ENCODE measurements at places on chromosomes 5 and 9.

DNA sequence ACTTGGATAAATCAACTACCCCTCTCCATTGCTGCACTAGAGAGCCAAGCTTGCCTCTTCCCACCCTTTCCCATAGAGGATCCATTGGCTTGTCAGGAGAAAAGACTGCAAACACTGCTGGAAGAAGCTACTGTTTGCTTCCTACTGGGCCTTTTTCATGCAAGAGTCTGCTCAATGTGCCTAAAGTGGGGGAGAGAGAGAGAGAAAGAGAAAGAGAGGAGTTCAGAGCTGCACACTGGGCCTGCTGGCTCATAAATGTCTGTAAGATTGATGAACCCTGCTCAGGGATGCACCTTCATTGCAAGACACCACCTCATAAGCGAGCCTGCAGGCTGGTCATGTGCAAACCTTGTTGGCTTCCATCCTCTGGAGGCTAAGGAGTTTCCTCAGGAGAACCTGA lies 269.4 kb downstream of the ZNF608 start:
- no peak for DNase-seq

- no peak for DNase-seq
Measured at GRCh38 chr5:88085462-88085861, 183.2 kb downstream of the TMEM161B start.

- DNase-seq, result no peak
Measured at GRCh38 chr5:81081461-81081835, 121.3 kb downstream of the RASGRF2 start.

GRCh38 chr5:149419859-149420544 lies 40.9 kb upstream of the IL17B start:
- no peak for DNase-seq

GRCh38 chr5:116557669-116558271 lies 16.9 kb downstream of the SEMA6A start:
- no peak for DNase-seq

DNA sequence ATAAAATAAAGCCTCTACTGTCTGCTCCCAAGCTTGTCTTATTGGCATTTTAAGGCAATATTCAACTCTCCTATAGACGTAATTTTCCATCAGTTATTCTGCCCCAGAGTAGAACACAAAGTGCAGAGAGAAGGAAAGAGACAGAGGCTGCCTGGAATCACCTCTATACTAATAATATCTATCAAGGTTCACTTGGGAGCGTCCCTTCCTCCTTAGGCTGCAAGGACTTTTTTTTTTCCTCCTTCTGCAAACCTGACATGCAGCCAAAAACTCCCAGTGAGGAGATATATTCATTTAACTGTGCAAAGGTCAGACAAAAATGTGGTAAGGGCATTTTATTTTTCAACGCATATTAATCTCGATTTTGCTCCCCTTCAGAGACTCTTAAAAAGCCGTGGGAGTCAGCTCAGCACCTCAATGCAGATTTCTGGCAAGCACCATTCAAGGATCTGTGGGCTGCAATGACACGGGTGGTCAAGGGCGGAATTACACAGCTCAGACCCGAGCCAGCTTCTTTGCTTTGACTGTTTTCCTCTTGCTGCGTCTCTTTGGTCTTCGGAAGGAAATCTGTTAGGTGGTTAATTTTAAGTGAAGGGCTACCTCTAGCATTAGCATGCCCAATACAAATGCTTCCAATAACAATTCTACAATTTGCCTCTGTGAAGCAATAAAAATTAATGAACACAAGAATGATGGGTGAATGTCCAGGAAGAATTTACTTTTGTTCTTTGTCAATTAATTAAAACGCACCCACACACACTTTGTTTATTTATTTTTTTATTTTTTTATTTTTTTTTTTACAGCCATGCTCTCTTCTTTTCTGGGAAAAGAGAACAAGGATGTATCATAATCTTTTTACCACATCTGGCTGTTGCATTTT lies 587.7 kb upstream of the GRAMD2B start:
- DNase-seq, result no peak

- no peak for DNase-seq
Measured at GRCh38 chr9:113708821-113709713, 167.0 kb upstream of the ZNF618 start.

DNA sequence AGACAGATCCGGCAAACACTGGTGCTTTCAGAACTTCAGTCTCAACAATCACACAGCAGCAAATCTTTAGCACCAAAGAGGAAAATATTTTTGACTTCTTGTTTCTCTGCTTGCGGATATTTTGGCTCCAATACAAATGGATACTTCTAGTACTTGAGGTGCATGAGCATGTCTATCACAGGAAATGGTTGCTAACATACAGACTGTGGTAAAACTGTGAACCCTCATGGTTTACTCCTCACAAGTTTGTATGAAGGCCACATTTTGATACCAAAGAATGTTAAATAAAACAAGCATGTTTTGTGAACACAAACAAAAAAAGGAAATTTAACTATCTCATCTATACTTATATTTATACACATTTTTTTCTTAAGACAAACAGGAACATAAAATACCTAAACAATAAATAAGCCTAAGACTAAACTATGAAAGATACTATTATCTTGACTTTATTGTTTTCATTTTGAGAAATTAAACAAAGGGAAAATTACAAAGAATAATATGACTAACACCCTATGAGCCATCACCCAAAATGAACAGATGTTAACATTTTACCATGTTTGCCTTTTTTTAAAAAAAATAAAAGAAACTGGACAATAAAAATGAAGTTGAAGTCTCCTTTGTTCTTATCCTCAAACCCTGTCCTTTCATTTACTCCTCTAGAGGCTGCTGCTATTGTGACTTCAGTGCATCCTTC lies 135.0 kb upstream of the LHFPL2 start:
- DNase-seq, result no peak

DNA sequence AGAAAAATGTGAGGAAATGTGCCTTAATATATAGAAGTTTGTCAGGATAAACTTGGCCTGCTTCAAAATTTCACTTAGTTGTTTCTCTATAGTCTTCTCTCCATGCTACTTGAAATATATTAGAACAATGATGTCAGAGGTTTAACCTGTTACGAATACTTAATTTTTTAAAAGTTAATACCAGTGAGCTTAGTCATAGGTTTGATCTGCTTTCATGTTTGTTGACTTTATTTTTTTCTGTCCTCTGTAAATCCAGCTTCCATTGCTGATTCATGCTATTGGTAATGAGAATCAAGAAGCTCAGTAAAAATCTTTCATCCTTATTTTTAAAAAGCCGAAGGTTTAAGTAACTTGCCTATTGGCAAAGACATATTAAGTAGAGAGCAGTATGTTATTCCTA lies 27.9 kb downstream of the BDP1 start:
- no peak for DNase-seq

DNA sequence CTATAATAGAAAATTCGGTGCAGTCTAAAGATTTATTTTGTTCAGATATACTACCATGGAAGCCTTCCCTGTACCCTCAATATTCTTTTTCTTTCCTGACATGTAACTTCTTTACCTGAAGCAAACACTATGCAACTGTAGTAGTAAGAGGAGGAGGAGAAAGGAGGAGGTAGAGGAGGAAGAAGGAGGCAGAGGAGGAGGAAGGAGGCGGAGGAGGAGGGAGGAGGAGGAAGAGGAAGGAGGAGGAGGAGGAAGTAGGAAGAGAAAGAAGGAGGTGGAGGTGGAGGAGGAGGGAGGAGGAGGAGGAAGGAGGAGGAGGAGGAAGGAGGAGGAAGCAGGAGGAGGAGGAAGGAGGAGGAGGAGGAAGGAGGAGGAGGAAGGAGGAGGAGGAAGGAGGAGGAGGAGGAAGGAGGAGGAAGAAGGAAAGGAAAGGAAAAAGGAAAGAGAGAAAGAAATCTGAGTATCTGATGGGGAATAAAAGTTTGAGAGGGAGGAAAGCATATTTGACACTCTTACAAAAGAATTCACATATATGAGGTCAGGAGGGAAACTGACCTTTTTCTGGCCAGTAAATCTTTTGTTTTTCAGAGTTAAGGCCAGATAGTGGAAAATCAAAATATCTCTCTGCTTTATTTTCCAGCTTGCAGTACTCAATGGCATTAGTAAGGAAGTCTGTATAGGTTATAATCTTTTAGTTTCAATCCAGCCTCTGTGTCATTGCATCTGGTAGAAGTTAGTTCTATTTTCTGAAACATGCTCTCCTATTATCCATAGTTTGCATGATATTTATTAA lies 114.5 kb upstream of the LPAR1 start:
- no peak for DNase-seq

Data from stimulated activated effector memory CD8-positive, alpha-beta T cell treated with anti-CD3 and anti-CD28 coated beads, Interleukin-12 subunit alpha, Interleukin-12 subunit beta, amount 100 ng/mL, for 72 hours (primary cell).